Sigmoid colon (tissue), 7 donors: ENCODE measurements at places on chromosomes 2 and 18. TPM values are rescaled to one million over a fixed set of nuclear protein-coding genes. Genes with fewer than 3 reads are reported as not detected.

Gene FSHR
- total RNA-seq, result not detected

Gene REG3G
- total RNA-seq, result not detected

Gene SLC1A4
- total RNA-seq, result 6.2 TPM

Gene SP140
- not detected for total RNA-seq

GRCh38 chr18:22275706-22276333 is 106.4 kb downstream of the GATA6 start:
- H3K4me1 ChIP-seq, result no peaks in the 10 kb centered on the region
- DNase-seq, result no peak
- no peaks in the 10 kb centered on the region for H3K36me3 ChIP-seq
- no peaks in the 10 kb centered on the region for H3K27me3 ChIP-seq

Gene CIB4
- not detected for total RNA-seq

GRCh38 chr2:64751286-64752260 is 97.9 kb upstream of the SERTAD2 start:
- H3K36me3 ChIP-seq, result no peaks in the 10 kb centered on the region
- H3K27ac ChIP-seq, result peak overlapping the region; percentile 98
- peak; percentile 100 for DNase-seq
- H3K27me3 ChIP-seq, result no peaks in the 10 kb centered on the region
- peak overlapping the region; percentile 56 for H3K4me3 ChIP-seq
